ENCODE measurements at places on chromosomes 4 and X. TPM values are rescaled to one million over a fixed set of nuclear protein-coding genes. Genes with fewer than 3 reads are reported as not detected.

The SRP72 gene
- 40.8 TPM for total RNA-seq

The SLC6A8 gene
- total RNA-seq = 53.7 TPM

The POU3F4 gene
- total RNA-seq = not detected

The CT45A10 gene
- total RNA-seq = not detected

The PDGFC gene
- total RNA-seq = 72.2 TPM

The KIT gene
- 0.49 TPM for total RNA-seq

The GAGE13 gene
- total RNA-seq = not detected

The CYTL1 gene
- total RNA-seq = 9.3 TPM

The UGT2B15 gene
- total RNA-seq = not detected

The AADAT gene
- total RNA-seq = 10.0 TPM

The CFAP47 gene
- 0.13 TPM for total RNA-seq

The RASSF6 gene
- 0.16 TPM for total RNA-seq

The TBC1D8B gene
- 1.9 TPM for total RNA-seq

The TMEM154 gene
- 5.5 TPM for total RNA-seq

The CENPVL2 gene
- not detected for total RNA-seq

The SHROOM2 gene
- total RNA-seq = 18.1 TPM

The WFS1 gene
- total RNA-seq = 23.5 TPM

The CPLX1 gene
- 1.8 TPM for total RNA-seq

The FAM9C gene
- total RNA-seq = not detected

The HERC3 gene
- 7.2 TPM for total RNA-seq

The SSX4B gene
- not detected for total RNA-seq

The GSTCD gene
- 11.0 TPM for total RNA-seq

The NMU gene
- total RNA-seq = 3.0 TPM

The NPY5R gene
- total RNA-seq = 2.7 TPM

The MSMO1 gene
- 129 TPM for total RNA-seq

The FAM236B gene
- total RNA-seq = not detected

The CORIN gene
- 0.49 TPM for total RNA-seq

The FGF13 gene
- 2.3 TPM for total RNA-seq

The NAT8L gene
- 0.81 TPM for total RNA-seq

The GAGE12J gene
- total RNA-seq = not detected

The WNK3 gene
- total RNA-seq = 1.3 TPM

The SEC24D gene
- total RNA-seq = 65.8 TPM

The FMR1NB gene
- not detected for total RNA-seq

The DDIT4L gene
- total RNA-seq = 0.16 TPM

The VCX3B gene
- not detected for total RNA-seq

The GAGE1 gene
- total RNA-seq = not detected

The KLHL13 gene
- total RNA-seq = 21.2 TPM

The PLXNB3 gene
- total RNA-seq = 8.4 TPM

The ATP6AP1 gene
- 45.0 TPM for total RNA-seq

The SRPK3 gene
- total RNA-seq = not detected

The P2RY4 gene
- not detected for total RNA-seq

The HSFX3 gene
- total RNA-seq = not detected

The TRIM60 gene
- total RNA-seq = not detected

The CFAP99 gene
- total RNA-seq = not detected

The EDA gene
- total RNA-seq = 0.51 TPM

The NLGN3 gene
- total RNA-seq = 0.89 TPM

The BEX5 gene
- 0.16 TPM for total RNA-seq

The SLC16A2 gene
- 5.2 TPM for total RNA-seq

The SPP1 gene
- 349 TPM for total RNA-seq

The MGAT4D gene
- total RNA-seq = not detected

The STPG2 gene
- not detected for total RNA-seq

The MAGEA2 gene
- total RNA-seq = not detected

The RBMXL3 gene
- total RNA-seq = not detected

The SMIM9 gene
- not detected for total RNA-seq

The SRPX gene
- total RNA-seq = 12.4 TPM

The NAP1L5 gene
- 2.9 TPM for total RNA-seq

The TLL1 gene
- total RNA-seq = 10.9 TPM

Data from mesangial cell (primary cell).